Keratinocyte (primary cell): ENCODE measurements at places on chromosomes 7 and 10. TPM values are rescaled to one million over a fixed set of nuclear protein-coding genes. Genes with fewer than 3 reads are reported as not detected.

GRCh38 chr10:114316744-114317143, 77.7 kb downstream of the VWA2 start:
- no peak for DNase-seq

- DNase-seq: no peak
Measured at GRCh38 chr7:22864855-22865601, 42.4 kb upstream of the TOMM7 start.

GRCh38 chr7:102836191-102836919, 76.4 kb upstream of the LRRC17 start:
- DNase-seq: peak; percentile 36

DNA sequence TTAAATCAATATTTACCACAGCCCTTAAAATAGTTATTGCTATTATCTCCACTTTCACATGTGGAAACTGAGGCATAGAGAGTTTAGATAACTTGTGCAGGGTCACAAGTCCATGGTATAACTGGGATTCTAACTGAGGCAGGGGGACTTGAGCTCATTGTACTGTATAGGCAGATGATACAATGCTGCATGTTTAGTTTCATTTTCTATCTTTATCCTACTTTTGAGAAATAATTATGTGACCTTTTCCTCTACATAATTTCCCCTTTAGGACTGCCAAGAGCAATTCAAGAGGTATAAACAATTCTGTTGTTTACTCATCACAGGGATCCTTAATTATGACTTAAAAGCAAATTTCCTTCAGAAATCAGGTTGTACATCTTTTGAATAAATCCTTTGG, 193.1 kb downstream of the SUGCT start:
- no peak for DNase-seq

GRCh38 chr10:97444212-97444611, 1.6 kb downstream of the EXOSC1 start:
- DNase-seq: no peak

DNA sequence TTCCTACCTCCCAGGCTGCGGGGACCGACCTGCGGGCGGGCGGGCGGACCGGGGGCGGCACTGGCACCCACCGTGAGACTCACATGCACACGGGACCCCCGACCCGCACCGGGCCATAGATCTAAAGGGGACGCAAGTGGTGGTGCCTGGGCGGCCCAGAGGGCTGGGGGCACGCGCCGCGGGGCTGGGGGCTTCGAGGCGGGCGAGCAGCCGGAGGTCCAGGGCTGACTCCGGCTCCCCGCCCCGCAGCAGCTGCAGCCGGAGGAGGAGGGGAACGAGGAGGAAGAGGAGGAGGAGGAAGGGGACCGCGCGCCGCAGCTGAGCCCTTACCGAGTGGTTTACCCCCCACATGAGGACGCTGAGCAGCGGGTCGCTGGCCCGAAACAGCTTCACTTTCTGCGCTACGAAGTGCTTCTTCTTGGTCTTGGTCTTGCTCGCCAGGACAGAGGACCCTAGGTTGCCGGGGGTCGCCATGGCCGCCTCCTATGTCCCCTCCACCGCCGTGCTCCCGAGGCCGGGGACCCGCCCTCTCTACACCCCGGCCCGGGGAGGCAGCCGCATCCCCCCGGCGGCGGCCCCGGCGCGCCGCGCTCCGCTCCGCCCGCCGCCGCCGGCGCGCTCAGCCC, 412 bp downstream of the PIP4K2A start:
- no peak for DNase-seq

GRCh38 chr7:126685018-126685573, 567.6 kb downstream of the GRM8 start:
- no peak for DNase-seq

- no peak for DNase-seq
Measured at GRCh38 chr10:70514591-70514990, 36.0 kb downstream of the PALD1 start.

Gene TLX1
- polyA plus RNA-seq: not detected in 3 replicates

Gene FAM204A
- polyA plus RNA-seq: 20.9 to 38.6 TPM (median 36.1 TPM) in 3 replicates

Gene SPDYE16
- polyA plus RNA-seq: not detected in 3 replicates

Gene ANAPC16
- polyA plus RNA-seq: 61.6 to 93.9 TPM (median 70.2 TPM) in 3 replicates

Gene OPN1SW
- polyA plus RNA-seq: not detected in 3 replicates

Gene INHBA
- 51.4 to 63.2 TPM (median 59.2 TPM) in 3 replicates for polyA plus RNA-seq
